ENCODE measurements at places on chromosomes 2 and 18.

DNA sequence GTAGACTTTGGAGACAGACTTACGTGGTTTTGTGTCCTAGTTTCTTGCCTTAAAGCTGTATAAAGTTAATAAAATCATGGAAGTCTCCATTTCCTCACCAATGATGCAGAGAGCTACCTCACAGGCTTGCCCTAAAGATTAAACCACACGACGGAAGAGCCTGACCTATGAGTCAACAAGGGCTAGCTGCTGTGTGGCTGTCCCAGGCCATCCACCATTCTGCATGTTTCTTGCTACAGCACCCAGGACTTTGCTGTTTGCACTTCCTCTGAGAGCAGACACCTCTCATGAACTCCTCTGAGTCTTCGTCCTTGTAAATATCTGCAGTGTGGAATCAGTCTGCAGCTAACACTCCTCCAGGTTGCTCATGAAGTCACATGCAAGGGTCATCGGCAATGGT is 160.0 kb upstream of the TRIB2 start:
- no peak for DNase-seq

- DNase-seq: no peak
These were observed 8.1 kb downstream of the SEPTIN2 start for GRCh38 chr2:241323778-241324177.

- no peak for DNase-seq
These were observed 159.5 kb downstream of the PTGR3 start for GRCh38 chr18:75049455-75049789.

DNA sequence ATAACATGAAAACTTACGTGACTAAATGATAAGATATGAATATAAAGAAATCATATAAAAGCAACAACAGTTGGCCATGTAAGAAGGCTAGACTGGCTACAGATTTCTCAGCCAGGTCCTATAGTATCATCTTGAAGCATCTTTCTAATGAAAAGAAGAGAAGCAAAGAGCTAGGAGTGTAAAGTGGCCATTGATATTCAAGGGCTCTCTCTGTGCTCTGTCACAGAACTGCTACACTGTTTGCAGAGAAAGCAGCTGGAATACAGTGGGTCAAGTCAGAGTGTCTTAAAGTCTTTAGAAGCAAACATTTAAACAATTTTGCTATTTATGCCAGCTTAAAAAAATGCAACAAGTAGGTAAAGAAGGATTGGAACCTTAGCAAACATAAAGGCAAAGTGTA is 118.8 kb downstream of the SCN9A start:
- DNase-seq: no peak

- DNase-seq: no peak
These were observed 228.0 kb downstream of the IKZF2 start for GRCh38 chr2:212923393-212923792.

DNA sequence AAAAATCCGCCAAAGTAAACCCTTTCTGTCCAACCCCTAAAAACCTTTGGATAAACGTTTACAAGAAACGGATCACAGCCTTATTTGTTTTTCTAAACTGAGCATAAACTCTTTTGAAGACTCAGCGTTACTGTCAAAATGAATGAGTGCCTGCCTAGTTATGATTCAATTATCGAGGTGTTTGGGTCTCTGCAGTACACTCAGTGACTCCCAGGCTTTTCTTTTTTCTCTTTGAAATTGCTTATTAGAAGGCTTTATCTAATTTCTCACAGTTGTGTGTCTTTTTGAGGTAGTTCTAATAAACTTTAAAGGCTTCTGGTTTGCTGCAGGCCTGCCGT is 663 bp downstream of the RHBDD1 start:
- no peak for DNase-seq

GRCh38 chr2:237091779-237092436 is 6.2 kb downstream of the COPS8 start:
- DNase-seq: no peak

DNA sequence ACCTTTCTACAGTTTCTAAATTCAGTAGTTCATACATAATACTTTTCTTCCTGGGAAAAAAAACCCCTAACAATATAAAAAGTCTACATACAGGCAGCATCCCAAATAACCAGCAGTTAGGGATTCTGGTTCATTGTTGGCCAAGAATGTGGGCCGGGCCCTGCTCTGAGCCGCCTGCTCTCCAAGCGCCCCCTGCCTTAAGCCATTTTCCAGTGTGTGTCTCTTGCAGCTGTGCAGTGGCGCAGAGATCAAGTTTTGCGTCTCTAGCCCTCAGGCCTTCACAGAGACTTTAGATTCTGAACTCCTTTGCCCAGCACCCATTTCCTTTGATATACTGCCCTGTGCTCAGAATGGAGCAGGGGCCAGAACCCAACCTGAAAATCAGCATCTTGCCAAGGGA is 32.9 kb downstream of the RMC1 start:
- DNase-seq: no peak

DNA sequence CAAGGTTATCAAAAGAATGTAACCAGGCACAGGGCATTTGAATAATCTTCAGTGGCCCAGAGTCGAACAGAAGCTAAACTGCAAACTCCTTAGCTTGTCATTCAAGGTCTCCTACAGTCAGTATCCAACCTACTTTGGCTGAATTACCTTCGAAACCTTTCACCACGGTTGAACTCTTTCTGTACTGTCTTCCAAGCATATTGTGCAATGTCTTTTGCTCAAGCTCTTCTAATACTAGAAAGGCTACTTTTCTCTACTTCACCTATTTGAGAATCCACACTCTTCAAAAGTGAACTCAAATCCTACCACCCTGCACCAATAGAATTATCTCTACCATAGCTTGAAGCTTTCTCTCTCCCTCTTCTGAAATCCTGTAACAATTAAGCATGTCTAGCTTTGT is 142.9 kb downstream of the NR4A2 start:
- no peak for DNase-seq

- DNase-seq: no peak
These were observed 22.2 kb downstream of the SOWAHC start for GRCh38 chr2:109636317-109636716.

- DNase-seq: no peak
These were observed 341.5 kb upstream of the SPHKAP start for GRCh38 chr2:228522977-228523376.

DNA sequence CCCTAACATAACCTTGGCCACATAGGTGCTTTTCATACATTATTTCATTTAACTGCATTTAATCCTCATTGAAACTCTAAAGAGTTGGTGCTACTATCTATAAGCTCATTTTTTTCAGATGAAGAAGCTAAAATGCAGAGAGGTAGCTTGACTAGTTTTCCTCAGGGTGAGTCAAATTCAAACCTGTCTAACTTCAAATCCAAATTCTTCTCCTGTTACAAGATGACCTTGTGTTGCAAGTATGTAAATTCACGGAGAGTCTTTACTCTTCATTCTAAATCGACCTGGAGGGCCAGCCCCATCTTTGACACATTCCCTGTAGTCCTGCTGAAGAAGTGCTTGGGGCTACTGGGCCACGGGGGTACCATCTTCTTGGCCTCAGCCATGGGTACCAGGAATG is 8.2 kb upstream of the SETBP1 start:
- no peak for DNase-seq

GRCh38 chr2:160109243-160109642 is 46.8 kb upstream of the PLA2R1 start:
- DNase-seq: no peak

- DNase-seq: no peak
These were observed 1603.3 kb upstream of the ZEB2 start for GRCh38 chr2:146123256-146123655.

- DNase-seq: no peak
These were observed 766 bp downstream of the PDE6D start for GRCh38 chr2:231780123-231780908.

DNA sequence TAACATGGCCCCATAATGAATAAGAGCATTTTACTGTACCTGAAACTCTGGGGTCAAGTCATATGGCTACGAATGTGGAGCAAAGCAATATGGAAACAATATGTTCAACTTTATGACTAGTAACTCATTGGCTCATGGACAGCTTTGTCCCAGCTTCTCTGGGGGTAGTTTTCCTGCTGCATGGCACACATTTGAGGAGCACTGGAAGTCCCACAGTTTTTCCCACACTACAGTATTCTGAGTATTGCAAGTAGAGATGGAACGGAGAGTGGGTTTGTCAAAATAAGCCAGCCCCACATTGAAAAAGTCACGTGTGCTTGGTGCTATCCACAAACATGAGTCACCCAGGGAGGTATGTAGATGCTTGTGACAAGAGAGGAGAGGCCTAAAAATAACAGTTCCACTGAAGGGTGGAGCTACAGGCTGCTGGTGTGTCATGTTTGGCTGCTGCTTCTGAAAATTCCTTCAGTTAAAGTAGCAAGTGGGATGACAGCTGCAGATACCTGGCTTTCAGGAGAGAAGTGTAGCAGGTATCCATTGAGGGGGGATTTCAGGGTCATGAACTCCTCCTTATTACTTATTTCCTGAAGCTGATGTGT is 48.2 kb upstream of the CTAGE1 start:
- no peak for DNase-seq

GRCh38 chr2:174510583-174511189 is 23.9 kb upstream of the GPR155 start:
- no peak for DNase-seq

- no peak for DNase-seq
These were observed 7.8 kb upstream of the SERPINB2 start for GRCh38 chr18:63879709-63880108.

DNA sequence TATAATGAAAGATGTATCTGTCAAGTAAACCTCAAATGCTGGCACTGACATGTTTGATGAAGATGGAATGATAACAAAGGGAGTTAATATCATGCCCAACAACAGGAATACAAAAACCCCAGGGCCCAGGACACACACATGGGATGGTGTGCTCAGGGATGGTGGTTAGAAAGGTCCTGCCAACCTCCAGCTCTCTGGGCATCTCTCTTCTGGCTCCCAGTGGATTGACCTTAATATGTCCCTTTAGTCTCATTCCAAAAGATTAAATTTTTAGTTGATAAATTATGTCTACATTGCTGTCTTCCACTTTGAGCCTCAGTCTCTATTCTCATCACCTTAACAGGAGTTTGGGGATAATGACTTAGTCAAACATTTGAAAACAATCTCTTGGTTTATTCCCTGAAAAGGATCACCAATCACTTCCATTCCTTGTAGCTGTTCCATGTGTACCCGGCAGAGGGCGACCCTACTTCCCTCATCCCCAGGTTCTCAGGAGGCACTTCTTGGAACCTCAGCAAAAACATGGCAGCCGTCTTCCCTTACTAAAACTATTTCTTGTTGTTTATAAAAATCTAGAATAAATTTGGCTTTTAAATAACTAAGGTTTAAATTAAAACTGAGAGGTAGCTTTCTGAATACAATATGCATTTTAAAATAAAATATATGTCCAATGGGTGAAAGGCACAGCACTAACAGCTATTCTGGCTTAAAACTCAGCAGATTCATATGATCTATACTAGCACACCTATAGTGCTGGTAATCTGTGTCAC is 29.6 kb downstream of the MCEE start:
- peak; percentile 52 for DNase-seq

- DNase-seq: no peak
These were observed 14.8 kb downstream of the STRN start for GRCh38 chr2:36951574-36951973.

GRCh38 chr18:57048351-57048750 is 98.5 kb upstream of the BOD1L2 start:
- DNase-seq: no peak

DNA sequence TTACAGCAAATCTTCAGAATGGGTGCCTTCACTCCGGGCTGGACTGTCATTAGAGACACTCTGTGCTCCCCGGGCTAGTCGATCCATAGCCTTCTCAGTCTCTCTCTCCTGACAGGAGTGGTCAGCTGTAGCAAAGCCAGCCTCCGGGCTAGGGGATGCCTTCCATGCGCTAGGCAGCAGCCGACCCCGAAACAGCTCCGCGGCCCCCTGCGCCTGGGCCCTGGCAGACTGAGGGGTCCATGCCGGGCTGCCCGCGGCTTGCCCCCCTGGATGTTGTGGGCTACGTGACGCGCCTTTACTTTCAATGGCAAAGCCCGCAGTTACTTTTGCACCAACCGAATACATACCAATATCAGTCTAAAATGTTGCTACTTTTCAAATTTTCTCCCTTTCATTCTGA is 1447.2 kb downstream of the LRP1B start:
- DNase-seq: no peak

GRCh38 chr2:176002688-176003210 is 682 bp upstream of the LNPK start:
- no peak for DNase-seq

DNA sequence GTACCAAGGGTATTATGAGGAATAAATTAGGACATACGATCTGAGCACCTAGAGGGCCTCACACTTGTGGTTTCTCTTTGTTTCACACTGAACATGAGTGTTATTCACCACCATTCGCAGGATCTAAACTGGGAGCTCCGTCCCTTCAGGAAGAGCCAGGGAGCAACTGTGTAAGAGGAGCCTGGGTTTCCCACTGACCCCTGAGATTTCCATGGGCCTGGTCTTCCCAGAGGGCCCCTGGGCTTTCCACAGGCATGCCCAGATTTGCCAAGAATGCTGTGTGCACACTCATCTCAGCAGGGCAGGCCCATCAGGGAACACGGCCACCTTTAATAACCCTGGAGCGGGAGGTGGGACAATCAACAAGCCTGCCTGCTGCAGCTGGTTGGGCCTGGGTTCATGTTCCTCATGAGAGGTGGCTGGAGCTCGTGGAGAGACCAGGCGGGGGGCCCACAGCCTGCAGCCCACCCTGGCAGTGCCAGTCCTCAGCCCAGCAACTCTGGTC is 416.8 kb upstream of the MYT1L start:
- DNase-seq: no peak

Measured in CD4-positive, alpha-beta T cell treated with Interferon alpha-2 for 1 hour (primary cell).